ENCODE measurements at places on chromosomes 3 and 15.

- DNase-seq = no peak
Observed at GRCh38 chr3:57036952-57037351, 23.5 kb upstream of the SPATA12 start.

GRCh38 chr3:13682331-13683013 lies 133.5 kb downstream of the FBLN2 start:
- no peak for DNase-seq

DNA sequence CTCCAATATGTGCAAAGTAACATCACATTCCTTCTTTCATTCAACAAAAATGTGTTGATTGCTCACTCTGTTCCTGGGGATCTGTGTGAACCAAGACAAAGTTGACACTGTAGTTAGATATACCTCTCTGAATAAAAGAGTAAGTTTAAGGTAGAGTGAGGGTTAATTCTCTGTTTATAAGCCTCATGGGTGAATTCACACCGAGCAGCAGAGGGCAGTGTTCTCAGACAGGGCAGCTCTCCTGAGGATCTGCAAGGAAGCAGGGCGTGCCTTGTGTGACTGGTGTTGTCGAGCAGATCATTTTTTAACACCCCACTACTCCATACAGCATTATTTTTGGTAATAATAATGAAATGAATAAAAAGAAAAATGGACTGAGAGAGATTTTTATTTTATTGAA lies 34.4 kb downstream of the PAQR9 start:
- no peak for DNase-seq

DNA sequence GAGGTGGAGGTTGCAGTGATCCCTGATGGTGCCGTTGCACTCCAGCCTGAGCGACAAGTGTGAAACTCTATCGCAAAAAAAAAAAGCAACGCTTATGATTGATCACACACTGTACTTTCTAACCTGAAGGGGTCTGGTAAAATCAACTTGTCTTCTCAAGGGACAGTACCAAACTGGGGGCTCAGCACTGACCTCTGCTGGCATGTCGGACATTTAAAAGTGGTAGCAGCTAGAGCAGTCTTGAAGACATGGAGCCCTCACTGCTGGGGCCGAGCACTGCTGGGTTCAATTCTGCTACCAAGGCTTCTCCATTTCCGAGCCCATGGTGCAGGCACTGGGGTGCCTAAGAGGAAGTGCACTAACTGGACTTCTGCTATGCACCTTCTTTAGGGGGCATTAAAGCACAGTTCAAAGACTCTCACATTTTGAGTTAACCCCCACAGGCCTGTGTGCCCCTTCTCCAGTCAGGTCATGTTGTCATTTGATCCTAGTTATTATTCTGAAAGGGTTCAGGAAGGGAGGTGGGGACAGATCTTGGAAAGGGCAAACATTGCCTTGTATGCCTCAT lies 26.4 kb upstream of the LAMP3 start:
- no peak for DNase-seq

Measured in NCI-H774 (cell line).